Bone marrow (tissue), 2 donors: ENCODE measurements at places on chromosomes 4 and X.

DNA sequence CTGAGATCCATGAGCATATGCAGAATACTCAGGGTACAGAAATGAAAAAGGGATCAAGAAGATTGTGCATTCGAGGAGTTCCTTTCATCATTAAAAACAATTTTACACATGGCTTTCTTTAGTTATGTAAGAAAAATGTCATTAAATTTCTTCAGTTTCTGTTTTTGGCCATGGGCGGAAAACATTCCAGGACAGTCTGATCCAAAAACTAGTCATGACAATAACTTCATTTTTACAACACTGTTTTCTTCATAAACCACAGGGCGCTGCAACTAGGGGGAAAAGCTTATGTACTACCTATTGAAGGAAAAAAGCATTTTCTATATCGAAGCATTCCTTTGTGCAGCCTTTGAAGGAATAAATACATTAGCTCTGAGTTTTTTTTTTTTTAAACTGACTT, 28.2 kb downstream of the IL13RA1 start:
- no peak for DNase-seq

DNA sequence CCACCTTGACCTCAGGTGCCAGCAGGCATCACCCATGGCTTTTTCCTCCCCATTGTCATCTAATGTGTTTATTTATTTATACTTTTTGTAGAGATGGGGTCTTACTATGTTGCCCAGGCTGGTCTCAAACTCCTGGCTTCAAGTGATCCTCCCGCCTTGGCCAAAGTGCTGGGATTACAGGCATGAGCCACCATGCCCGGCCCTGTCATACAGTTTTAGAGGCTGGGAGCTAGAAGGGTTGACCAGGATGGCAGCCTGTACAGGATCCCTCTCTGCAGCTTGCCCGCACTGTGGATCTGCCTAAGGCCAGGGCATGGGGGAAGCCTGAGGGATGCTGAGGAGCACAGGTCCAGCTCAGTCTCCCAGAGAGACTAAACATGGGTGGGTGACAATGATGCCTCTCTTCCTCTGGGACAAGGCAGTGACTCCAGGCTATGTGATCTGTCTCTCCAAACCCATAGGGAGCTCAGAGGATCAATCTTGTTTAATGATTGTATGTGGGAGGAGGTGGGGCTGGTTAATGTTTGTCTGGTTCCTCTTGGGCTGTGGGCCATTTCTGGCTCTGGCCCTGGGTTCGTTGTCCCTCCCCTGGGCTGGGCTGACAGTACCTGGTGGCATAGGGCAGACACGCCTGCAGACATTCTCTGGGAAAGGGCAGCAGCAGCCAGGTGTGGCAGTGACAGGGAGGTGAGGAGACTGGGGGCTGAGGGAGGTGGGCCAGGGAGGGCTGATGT, 8.3 kb upstream of the GJB1 start:
- DNase-seq = no peak

- DNase-seq = no peak
Measured at GRCh38 chrX:154592505-154592904, 7.6 kb downstream of the CTAG1A start.

DNA sequence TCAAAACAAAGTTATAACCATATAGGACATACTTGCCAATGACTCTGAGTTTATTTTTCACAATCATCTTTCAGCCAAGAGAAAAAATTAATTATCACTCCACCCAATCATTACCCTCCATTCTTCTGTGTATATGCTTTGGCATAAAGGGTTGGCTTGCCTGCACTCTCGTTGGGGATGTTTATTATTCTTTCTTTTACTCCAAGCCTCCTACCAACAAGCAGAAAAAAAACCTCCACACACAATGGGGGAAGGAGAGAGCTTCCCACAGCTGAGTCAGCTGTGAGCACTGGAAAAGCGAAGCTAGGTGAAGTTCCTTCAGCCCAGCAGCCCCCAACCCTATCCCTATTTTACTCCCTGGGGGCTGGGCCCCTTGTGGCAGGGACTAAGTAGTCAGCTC, 1.5 kb downstream of the OPHN1 start:
- no peak for DNase-seq
